ENCODE measurements at places on chromosomes 5 and 9.
A peak's percentile ranks its signal among the peaks of the same experiment; 100 is the strongest.

- peak; percentile 68 for DNase-seq
Measured at GRCh38 chr5:138725153-138725817, 27.9 kb upstream of the CTNNA1 start.

- no peak for DNase-seq
Measured at GRCh38 chr5:100472091-100472490, 63.1 kb upstream of the FAM174A start.

DNA sequence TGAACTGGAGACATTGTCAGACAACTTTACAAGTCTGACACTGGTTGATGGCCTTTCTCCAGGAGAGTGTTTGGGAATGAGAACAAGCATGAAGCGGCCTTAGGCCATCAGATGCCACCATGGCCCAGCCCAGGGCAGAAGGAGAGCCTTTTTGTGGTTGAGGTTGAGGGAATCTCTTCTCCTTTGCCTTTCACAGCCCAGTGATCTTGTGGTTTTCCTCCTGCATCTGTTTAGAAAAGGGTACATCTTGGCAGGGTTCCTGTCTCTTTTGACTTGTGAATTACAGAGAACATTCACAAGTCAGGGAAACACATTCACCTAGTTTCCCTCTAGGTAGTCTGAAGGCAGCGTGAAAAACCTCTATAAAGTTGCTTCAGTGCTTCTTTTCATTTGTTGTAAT, 27.5 kb downstream of the DMRT2 start:
- no peak for DNase-seq

GRCh38 chr5:116419258-116419657, 155.4 kb downstream of the SEMA6A start:
- DNase-seq, result no peak

DNA sequence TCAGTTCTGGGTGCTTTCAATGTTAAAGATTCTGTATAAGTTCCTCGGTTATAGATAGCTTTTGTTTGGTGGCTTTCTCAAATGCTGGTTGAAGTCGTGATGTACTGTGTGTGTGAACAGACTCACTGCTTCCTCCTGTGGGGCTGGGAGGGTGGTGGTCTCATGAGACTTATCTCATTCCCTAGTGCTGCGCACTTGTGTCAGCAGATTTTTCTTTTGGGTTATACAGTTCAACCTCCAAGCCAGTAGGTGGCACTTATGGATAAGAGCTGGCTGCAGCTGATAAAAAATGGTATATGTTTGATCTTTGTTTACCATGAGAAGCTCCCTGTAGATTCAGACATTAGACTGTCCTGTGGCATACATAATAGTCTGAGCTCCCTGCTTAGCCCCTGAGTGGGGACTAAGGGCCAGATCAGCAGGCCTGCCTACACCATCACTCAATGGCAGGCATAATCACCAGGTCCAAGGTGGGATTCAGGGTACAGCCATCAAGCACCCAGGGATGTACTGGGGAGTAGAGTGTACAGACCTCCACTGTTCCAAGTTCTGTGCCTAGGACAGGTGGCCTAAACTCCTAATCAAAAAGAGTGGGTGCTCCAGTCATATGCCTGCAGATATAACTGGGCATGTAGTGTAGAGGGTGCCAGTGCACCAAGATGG, 174.2 kb downstream of the OXCT1 start:
- DNase-seq, result peak; percentile 17

Measured in choroid plexus epithelial cell (primary cell).